ENCODE measurements at places on chromosomes 1 and 21.

GRCh38 chr1:156122519-156123355 lies 8.2 kb downstream of the LMNA start:
- peak; percentile 36 for DNase-seq

- DNase-seq: no peak
Observed at GRCh38 chr21:41090981-41091380, 77.0 kb upstream of the BACE2 start.

DNA sequence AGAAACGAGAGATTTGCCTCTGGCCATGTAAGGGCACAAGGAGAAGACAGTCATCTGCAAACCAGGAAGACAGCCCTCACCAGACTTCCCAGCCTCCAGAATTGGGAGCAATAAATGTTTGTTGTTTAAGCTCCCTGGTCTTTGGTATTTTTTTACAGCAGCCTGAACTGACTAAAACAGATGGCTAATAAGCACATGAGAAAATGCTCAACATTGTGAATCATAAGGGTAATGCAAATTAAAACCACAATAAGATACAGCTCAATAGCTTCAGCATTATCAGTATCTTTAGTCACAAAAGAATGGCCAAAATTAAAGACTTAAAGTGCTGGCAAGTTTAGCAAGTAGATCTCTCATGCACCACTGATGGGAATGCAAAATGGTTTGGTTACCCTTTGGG lies 11.7 kb downstream of the UBE2G2 start:
- no peak for DNase-seq

- DNase-seq: no peak
Observed at GRCh38 chr1:208326033-208326432, 81.8 kb upstream of the PLXNA2 start.

- DNase-seq: no peak
Observed at GRCh38 chr1:222331765-222332164, 216.1 kb downstream of the HHIPL2 start.

DNA sequence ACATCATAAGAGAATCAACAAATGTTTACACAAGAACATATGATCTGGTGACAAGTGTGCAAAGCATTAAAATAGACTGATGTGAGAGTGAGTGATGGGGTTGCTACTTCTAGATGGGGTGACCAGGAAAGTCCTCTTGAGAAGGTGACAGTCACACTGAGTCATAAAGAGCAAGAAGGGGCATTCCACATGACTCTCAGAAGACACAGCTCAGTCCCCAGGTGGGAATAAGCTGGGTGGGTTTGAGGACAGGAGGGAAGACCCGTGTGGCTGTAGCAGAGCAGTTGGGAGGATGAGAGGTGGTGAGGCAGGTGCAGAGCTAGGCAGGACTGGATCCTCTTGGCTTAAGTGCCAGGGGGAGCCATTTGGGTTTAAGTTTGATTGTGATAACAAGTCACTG lies 53.1 kb downstream of the TNR start:
- no peak for DNase-seq

DNA sequence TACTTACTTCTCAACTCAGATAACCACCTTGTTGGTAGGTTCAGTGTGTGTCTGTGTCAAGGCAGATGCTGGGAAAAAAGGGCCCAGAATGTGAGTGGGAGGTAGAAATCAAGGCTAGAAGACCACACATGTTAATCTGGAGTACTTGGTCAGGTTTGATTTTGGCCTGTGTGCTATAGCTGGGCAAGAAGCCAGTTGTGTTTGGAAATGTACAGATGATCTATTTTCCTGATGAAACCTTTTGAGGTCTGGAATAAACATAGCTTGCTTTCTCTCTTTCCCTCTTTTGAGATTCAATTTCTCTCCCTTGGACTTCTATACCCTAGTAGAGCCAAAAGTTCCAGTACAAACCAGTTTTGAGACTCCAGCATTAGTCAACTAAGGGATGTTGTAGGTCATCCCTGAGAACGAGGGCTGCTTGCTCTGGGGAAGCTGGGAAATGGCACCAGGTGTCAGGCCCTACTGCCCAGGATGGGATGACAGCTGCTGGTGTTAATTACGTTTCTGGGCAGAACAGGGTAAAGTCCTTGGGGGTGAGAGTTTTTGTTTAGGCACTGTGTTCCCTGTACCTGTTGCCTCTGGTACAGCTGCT lies 15.8 kb downstream of the MAPKAPK2 start:
- DNase-seq: no peak

DNA sequence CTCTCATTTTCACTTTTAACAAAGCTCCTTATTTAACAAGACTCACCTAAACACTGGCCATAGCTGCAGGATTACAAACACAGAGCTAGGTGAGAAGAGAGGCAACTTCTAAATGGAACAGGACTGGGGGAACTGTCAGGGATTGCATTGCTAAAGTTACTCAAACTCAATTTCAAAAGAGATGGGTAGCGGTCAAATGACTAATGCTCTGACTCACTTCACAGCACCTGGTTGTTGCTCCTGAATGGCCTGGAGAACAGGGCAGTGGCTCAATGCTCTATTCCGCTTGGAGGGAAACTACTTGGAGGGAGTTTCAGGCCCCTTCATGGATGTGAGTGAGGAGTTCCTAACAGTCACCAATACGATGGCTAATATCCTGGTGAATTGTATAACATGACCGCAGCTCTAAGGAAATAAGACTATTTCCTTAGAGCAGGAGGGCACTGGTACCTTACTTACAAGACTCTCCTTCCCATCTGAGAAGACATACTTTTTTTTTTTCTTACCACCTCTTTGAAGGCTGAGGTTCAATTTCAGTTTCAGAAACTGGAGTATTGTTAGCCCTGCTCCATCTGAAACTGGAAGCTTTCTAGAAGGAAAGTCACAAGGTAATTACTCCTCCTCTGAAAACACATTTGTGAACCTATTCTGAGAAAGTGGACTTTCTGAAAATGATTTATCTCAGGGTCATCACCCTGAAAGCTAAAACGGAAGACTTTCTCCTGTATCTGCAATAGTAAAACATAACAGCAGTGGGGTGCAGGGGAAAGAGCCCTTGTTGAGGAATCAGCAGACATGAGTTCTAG lies 9.5 kb downstream of the DPT start:
- DNase-seq: no peak

- DNase-seq: no peak
Observed at GRCh38 chr1:43930168-43930948, 3.2 kb upstream of the ARTN start.

DNA sequence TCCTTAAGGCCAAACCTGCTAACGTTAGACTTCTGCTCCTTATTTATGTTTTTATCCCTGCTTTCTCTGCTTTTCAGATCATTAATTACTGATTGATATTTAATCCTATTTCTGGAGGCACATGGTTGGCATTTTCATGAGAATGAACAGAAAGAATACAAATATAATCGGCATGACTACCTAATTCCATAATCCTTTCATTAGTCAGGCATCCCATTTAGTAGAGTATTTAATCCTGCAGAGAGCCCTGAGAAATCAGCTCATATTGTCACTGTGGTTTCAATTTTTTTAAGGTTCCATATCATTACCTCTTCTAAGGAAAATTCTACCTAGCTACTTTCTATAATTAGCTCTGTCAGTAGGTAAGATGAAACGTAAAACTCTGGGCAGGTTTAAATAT lies 238.8 kb downstream of the NCAM2 start:
- no peak for DNase-seq

DNA sequence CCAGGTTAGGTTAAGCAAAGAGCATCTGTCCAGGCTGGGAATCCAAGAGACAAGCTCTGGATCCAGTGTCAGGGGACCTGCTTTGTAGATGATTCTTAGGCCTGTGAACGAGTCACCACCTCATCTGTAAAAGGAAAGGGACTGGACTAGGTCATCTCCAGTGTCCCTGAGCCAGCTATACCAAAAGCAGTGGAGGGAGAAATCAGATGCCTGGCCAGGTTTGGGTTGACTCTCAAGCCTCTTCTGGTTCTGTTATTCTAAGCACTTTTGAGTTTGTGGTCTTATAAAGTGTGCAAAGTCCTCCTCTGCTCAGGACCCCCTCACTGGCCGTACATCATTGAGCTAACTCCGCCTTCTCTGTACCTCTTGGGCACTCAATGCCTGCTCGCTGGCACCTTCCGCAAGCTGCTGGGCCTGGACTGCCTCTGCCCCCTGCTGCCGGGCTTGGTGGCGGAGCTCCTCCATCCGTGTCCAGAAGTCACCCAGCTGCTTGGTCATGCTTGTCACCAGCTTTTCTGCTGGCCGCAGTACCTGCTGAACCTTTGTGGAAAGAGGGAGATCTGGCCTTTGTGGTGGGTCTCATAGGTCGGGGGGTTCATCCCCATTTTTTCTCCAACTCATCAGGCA lies 33.6 kb downstream of the CAMK1G start:
- DNase-seq: no peak

GRCh38 chr1:157008502-157008901 lies 37.0 kb downstream of the ARHGEF11 start:
- DNase-seq: no peak

DNA sequence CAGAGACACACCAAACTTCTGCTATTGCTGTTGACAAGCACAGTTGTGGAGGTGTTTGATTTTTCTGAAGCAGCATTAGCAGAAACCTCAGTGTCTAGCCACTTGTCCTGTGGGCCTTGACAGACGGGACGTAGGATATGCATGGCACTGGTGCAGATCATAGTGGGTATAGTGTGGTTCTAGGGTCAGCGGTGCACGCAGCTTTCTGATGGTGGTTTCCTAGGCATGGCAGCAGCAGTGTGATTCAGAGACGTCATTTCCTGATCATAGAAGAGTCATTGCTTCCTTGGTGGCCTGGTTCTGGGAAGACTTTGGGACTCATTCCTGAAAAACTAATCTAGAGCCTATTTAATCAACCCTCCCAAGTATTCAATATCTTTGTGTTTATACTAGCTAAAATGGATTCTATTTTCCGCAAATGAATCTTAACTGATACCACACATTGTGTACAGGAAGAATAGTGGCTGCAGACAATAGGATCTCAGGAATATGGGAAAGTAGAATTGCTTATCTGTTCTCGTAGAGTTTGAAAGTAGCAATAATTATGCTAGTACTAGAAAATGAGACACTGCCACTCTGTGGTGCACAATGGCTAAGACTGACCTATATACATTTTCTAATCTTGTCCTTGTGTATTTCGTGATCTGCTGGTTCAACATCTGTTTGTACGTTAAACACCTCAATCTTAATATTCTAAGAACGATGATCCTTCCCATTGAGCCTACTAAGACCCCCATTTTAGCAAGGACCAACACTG lies 2.8 kb upstream of the USP1 start:
- DNase-seq: no peak

DNA sequence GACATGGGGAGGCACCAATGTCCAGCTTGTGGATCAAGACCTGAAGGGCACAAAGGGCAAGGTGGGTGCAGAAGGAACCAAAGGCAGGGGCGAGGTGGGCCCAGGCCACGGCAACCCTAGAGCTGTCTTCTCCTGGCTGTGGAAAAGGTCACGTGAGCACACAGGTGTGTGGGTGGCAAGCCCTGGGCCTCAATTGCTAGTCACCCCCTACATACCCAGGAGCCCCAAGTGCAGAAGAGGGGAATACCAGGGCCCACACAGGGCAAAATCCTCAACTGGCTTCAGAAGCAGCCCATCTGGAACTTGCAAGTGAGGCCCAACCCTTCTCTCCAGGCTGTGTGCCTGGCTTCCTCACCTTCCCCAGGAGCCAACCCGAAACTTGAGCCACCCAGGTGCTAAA lies 25.6 kb downstream of the ZBTB17 start:
- no peak for DNase-seq

DNA sequence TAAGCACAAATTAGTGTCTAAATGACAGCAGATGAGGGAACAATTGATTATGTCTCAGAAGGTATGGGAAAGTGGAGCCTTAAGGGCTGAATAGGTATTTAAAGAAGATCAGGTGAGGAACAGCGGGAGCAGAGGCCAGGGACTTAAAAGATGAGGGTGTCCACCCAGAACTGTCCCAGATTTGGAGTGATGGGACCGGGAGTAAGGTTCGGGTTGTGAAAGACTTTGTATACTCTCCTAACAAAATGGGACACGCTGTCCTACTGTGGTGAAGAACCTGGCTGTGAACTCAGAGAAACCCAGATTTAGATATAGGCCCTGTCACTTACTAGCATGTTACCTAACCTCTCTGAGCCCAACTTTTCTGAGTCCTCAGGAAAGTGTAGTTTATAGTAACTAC lies 140.6 kb downstream of the C1orf21 start:
- no peak for DNase-seq

- DNase-seq: no peak
Observed at GRCh38 chr21:35601211-35601610, 459.1 kb downstream of the SETD4 start.

DNA sequence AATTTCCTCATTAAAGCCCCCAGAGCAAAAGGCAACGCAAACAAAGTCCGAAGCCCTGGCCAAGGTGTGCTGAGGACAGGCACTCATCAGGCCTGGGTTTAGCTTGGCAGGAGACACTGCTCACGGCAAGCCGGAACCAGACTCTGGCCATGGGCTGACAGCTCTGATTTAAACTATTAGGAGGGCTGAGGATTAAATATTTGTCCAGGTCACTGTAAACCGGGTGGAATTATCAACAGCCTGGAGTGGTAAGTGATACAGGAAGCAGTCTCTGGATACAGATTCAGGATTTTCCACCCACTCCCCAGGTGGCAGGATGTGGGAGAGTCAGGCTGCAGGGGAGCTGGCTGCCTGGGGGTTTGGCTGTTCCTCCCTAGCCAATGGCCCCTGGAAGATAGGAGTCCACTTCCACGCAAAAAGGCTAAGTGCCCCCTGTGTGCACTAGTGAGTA lies 42.4 kb downstream of the SLC66A1 start:
- no peak for DNase-seq

GRCh38 chr1:205013683-205014367 lies 29.2 kb upstream of the CNTN2 start:
- DNase-seq: no peak

DNA sequence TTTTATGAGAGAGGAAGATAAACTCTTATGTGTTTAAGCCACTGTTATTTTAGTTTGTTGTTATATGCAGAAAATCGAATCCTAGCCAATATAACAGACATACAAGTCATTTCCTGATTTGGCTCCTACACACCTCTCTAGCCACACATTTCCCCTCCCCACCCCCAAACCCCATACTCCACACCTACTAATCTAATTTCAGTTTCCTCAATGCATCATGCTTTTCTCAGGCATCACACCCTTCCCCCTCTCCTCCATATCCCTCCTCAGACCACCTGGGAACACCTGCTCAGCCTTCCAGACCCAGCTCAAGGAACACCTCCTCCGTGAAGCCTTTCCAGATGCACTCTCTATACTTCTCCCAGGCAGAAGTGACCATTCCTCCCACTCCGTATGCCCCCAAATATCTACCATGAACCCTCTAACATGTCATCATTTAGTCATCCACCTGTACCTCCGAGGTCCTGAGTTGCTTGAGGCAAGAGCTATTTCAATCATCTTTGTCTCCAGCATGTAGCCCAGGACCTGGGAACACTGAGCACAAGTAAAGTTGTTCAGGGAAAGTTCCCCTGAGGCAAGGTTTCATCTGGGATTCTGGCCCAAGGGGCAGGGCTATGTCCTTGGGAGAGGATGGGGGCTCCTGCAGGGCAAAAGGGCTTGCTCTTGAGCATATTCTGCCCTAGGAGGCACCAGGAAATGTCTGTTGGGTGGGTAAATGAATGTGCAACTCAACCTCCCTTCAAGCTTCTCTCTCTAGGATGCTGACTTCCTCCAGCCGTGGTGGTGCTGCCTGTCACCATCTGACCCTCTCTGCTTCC lies 126.8 kb downstream of the HIVEP3 start:
- no peak for DNase-seq
